ENCODE measurements at places on chromosomes 7 and 10.

GRCh38 chr10:132078746-132079345, 13.1 kb downstream of the JAKMIP3 start:
- DNase-seq: no peak

DNA sequence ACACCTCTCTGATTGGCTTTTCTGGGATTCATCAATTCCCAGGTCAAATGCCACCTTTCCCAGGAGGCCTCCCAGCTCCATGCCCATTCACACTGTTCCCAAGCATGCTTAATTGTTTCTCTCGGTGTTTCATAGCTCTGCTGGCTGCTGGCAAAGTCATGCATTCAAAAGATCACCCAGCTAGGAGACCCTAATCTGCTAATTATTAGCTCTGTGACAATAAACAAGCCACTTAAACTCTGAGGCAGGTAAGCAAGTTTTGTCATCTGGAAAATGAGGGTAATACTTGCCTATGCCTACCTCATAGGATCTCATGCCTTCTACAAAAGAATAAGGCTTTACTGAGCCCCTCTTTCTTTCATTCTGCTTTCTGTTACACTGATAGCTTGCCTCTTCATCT, 828 bp upstream of the KEL start:
- DNase-seq: no peak

GRCh38 chr7:22662556-22663356, 64.2 kb upstream of the IL6 start:
- DNase-seq: no peak

DNA sequence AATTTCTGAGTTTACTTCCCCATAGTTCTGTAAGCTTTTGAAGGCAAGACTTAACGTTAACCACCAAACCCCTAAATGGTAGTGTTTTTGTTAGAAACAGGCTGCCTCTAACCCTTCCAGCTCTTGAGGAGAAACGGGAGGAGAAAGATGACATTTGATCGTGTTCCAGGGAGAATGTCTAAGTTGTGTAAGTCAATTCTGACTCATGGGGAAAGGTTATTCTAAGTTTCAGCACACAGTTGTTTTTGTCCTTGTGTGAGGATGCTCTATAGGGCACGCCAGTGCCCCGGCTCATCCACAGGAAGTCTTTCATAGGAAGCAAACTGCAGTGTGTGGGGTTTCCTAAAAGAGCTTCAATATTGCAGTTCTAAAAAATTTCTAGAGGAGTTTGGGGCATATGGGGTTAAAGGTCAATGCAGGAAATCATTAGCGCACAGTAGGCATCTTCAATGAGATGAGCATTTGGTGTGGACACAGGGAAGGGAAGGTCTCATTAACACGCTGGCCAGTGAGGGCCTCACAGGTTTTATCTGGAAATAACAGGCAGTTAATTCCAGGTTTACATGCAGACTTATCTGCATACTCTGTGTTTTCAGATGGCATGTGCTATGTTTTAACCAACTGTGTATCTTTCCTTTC, 638.2 kb upstream of the IGFBP3 start:
- no peak for DNase-seq

DNA sequence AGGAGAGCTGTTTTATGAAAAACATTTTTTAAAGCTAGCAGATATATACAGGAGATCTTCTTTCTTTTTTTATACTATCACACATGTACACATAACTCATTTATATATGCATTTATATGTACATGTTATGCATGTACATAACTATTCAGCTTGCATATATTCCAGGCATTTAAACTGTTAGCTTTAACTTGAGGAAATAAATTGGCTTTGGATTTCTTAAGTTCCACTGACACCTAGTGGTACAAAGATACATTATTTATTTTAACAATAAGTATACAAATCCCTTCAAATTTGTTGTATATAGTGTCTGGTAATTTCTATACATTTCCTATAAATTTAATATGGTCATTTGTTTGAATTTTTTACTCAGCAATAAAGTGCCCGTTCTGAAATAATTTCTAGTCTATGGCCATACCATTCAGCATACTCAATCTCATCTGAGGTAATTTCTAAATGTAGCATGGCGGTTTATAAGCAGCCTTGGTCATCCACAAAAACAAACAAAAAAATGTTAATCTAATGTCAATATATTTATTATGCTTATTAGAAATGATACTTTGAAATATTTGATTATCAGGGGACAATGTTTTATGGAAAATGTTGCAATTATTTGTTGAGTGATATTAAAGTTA, 11.6 kb downstream of the ZDHHC6 start:
- DNase-seq: no peak

- DNase-seq: no peak
These were observed 117.5 kb upstream of the LAMB4 start for GRCh38 chr7:108247614-108248013.

DNA sequence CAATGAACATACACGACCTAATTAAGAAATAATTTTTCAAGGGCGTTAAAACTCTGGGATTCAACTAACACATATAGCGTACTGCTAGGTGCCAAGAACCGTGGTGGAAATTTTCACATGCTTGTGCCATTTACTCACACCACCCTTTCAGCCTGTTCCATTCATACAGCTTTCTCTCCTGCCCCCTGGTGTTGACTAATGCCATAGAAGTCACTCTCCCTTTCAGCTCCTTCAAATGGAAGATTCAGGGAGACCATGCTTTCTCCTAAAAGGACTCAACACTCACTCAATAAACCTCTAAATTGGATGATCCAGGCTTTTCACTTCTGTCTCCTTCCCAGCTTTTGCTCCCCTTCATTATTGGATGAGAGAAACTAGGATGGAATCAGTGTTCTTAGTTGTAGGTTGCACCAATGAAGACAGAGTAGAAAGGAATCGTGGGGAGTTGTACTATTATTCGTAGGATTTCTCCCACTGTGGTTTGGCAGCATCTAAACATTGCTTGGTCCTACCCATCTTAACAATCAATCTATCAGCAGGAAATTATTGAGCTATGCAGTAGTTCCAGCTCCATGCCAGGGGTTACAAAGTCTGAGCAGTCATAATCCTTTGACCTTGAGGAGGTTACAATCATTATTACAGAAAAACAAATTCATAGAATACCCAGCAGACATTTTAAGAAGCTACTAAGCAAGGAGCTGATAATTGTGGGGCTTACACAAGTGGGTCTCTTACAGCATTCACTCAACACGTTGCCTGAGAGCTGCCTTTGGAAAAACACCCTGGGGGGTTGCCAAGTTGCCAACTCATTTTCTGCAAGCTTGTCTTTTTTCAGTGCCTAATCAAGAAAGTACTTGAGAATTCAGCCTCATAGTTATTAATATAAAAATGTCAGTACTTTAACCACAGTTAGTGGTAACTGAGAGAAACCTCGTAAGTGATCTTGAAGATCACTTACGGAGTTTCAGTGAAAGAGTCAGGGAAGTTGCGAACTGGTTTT, 2.8 kb upstream of the PPP1R3C start:
- peak; percentile 65 for DNase-seq

GRCh38 chr7:94049615-94050014, 45.5 kb upstream of the BET1 start:
- no peak for DNase-seq

- DNase-seq: no peak
These were observed 5.9 kb upstream of the ITGA8 start for GRCh38 chr10:15725603-15726002.

DNA sequence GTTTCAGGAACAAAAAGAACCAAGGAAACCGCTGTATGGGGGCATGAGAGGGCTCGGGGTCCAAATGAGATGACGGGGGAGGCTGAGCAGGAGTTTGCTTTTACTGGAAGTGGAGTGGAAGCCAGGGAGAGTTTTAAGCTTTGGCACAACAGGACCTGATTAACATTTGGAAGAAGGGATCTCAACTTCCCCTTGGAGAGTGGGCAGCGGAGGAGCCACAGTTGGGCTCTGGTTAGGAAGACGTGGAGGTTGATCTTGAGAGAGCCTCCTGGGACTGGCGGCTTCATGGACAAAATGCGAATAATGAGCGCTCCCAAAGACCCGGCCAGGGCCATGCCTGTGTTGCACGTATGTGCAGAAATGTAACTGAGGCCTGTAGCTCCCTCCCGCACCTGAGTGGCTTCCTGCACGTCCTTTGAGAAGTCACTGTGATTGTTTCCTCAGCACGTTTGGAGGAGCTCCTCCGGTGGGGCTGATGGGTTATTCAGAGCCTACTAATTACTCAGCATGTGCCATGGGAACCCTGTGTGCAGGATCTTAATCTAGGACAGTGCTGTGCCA, 595.3 kb upstream of the MGMT start:
- no peak for DNase-seq

DNA sequence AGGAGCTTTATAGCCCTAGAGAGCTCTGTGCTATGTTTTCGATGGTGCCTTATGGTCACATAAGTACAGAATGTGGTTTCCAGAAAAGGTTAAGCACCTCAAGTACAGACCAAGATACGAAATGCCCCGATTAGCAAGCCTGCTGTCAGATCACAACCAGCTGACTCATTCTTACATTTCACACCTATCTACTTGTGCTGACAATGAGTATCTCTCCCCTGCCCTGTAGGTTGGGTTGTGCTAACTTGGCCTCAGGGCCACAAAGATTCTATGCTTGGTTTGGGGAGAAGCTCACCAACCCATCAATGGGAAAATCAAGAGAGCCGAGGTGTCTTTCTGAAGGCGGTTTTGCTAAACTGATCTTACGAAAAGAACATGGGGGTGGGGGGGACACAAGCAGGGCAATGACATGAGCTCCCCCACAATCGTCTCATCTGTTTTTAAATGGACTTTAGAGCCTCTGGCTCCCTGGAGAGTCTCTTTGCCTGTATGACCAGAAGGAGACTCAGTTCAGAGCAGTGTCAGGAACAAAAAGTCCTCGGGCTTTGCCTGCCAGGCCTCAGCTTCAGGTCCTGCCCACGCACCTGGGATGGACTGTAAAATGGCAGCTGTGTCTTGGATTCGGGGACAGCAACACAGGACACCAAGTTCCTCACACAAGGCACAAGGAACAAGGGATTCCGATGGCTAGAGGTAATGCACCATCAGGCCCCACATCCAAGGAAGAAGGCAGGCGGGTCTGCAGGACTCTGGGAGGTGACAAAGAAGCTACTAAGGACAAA, 55.1 kb downstream of the FAM53B start:
- peak; percentile 79 for DNase-seq

DNA sequence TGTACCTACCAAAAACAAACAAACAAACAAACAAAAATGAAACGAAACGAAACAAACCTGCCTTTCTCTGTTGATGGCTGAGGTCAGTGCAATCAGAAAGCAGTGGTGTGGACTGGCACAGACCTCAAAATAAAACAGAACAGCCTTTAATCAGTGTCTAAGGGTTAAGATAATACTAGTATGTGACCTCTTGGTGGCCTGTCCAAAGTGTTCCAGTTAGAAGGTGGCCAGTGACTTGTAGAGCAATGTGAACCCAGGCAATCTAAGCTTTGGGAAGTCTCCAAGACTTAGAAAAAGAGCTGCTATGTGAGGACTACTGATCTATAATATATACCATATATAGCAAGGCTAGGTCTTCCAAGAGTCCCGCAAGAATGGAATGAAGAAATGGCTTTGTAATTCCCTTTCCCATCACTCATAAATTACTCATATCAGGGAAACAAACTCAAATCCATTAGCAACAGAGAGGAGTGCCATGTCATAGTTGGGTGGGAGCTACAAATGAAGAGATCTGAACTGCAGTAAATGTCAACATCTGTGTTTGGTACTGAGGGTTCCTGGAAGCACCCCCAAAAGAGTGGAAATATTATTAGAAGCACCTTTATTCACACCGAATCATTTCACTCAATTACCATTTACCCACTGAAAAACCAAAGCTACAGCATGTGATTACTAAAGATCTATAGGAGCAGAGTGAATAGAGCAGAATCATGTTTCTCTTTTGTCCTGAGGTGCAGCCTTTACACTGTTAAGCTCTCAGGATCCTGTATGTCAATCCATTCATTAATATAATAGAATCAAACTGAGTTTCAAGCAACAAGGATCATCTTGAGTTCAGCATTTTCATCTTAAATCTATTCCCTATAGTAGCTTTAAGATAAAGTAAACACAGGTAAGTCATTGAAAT, 28.0 kb downstream of the ABLIM1 start:
- DNase-seq: no peak

- DNase-seq: no peak
These were observed 61.2 kb downstream of the BPGM start for GRCh38 chr7:134707663-134708378.

- no peak for DNase-seq
These were observed 29.0 kb upstream of the MPP7 start for GRCh38 chr10:28331841-28332240.

- no peak for DNase-seq
These were observed 55.6 kb downstream of the GALNT11 start for GRCh38 chr7:152081088-152081487.

- DNase-seq: no peak
These were observed 642.3 kb downstream of the GATA3 start for GRCh38 chr10:8696746-8697145.

DNA sequence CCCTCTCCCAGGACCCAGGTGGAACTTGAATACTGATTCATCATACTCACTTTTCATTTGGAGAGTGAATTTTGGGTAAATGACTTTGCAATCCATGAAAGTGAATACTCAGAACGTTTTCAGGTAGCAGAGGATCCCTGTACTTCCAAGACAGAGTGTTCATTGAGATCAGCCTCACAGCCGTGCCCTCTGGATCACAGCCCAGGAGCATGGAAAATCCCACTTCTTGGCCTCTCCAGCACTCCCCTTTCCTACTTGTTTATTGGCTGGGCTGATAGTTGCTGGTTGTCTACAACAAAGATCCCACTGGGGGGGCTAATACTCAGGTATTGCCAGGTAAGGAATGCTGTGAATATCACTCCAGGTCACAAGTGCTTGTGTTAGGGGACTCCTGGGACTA, 5.9 kb downstream of the GCK start:
- DNase-seq: no peak

DNA sequence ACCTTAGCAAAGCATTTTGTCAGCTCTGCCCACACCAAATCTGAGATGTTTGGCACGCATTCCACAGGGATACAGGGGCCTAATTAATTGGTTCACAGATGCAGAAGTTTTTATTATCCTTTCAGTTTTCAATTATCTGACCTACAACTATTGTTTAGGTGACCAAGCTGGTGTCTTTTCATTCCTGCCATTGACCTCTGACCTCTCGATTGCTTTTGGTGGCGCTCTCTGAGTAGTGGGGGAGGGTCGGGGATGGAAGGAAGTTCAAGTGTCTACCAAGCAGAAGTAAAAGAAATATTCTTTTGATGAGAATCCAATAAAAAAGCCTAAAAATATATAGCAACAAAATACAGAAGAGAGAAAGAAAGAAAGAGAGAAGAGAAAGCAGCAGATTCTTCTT, 28.8 kb upstream of the KDM7A start:
- no peak for DNase-seq
